ENCODE measurements at places on chromosomes 7 and 10.

GRCh38 chr7:131931370-131931769 lies 374.9 kb upstream of the PODXL start:
- DNase-seq: no peak

DNA sequence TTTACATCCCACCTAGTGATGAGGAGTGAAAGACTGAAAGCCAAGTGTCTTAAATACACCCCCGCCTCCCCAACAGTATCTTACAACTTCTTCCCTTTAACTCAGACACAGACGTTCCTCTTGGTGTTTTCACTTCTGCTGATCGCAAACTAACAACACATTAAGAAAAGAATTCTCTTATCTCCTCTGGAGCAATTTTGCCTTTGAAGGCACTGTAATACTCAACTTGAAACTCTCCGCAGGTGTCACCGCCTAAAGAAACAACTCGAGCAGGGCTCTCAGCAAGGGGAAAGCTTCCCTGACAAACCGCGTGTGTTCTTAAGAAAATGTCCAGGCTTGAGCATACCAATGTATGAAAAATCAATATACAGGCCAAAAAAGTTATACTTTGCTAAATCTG lies 452 bp downstream of the SEMA3C start:
- no peak for DNase-seq

GRCh38 chr7:110186334-110186733 lies 904.6 kb upstream of the LRRN3 start:
- DNase-seq: no peak

GRCh38 chr10:3639546-3639945 lies 145.5 kb downstream of the KLF6 start:
- no peak for DNase-seq

DNA sequence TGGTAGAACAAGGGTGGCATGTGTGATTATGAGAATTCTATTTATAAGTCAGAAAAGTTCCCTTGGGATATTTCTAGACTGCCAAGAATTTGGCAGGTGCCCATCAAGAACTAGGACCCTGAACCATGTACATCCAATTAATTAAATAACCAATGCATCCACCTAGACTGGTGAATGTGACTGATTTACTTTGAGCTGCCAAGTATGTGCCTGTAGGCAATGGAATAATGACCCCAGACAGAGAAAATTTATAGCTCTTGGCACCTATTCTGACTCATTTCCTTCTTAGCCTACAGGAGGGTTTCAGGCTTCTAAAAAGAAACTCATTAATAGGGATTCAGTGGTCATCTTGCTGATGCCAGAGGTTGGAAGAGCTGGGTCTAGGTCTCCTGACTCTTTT lies 54.9 kb downstream of the KCNH2 start:
- no peak for DNase-seq

DNA sequence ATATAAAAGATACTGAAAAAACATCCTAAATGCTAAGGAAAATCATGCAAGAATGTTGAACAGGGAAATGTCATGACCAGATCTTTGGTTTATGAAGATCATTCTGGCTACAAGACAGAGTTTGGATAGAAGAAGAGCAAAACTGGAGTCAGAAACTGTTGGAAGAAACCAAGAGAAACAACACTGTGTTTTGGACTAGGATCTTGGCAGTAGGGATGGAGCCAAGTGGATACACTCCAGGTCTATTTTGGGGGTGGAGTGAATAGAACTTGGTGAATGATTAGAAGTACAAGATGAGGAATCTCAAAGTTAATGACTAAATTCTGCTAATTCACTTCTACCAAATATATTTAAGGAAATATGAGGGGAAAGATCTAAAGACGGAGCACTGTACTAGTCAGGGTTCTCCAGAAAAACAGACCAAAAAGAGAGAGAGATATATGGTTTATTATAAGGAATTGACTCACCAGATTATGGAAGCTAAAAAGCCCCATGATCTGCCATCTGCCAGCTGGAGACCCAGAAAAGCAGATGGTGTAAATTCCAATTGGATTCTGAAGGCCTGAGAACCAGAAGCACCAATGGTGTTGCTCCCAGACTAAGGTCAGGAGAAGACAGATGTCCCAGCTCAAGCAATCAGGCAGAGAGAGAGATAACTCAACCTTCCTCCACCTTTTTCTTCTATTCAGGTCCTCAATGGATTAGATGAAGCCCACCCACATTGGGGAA lies 254.9 kb downstream of the TRIL start:
- DNase-seq: no peak

- no peak for DNase-seq
These were observed 169.2 kb upstream of the LYZL2 start for GRCh38 chr10:30798646-30799185.

GRCh38 chr7:44471436-44471835 lies 19.0 kb downstream of the NUDCD3 start:
- no peak for DNase-seq

- DNase-seq: no peak
These were observed 68.3 kb downstream of the PRKAG2 start for GRCh38 chr7:151808400-151809145.

DNA sequence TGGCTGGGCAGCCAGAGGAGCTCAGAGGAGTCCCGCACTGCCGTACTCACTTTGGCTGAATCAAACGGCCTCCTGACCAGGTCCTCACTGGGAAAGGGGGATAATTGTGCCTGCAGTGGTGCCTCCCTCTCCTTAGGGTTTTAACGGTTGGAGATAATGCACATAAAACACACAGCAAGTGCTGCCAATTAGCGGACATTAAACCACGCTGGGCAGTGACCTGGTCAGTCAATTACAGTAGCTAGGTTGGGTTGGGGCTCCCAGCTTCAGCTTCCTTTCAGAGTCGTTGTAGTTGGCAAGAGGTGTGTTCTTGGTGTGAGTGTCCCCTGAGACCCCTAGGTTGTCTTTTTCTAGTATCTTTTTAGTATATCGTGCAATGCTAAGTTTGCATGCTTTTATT lies 146.6 kb downstream of the C10orf105 start:
- DNase-seq: no peak

DNA sequence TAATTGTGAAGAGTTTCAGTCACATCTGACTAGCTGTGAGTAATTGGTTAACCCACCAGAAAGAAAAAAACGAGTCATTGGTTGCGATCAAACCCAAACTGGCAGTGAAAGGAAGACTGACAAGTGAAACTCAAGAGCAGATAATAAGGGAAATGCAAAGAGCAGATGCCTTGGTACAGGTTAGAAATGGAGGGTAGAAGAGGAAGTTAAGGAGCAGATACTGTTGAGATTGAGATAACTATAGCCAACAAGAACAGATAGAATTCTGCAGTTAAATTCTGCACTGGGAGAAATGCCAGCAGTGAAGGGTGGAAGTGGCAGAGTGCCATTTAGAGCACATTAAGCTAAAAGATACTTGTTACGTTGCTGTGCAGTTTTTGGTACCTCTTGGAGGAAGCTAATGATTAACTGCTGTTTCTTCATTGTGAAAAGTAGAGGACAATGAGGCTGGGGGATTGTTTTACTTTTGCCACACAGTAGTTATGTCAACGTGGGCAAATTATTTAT lies 65.8 kb downstream of the CDK13 start:
- no peak for DNase-seq

- DNase-seq: no peak
These were observed 16.9 kb downstream of the PCGF6 start for GRCh38 chr10:103333934-103334520.

DNA sequence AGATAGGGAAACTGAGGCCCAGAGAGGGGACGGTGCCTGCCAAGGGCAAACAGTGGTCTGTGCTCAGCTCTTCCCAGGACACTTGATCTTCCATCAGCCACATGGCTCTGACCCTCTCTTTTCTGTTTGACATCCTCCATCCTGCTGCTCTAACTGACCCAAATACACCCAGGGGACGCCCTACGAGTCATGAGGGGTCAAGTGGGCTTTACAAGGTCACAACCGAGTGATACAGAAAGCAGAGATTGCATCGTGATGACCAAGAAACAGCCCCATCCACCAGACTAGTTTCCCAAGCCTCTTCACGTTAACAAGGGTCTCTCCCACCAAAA lies 131.2 kb upstream of the UNC5B start:
- DNase-seq: no peak

DNA sequence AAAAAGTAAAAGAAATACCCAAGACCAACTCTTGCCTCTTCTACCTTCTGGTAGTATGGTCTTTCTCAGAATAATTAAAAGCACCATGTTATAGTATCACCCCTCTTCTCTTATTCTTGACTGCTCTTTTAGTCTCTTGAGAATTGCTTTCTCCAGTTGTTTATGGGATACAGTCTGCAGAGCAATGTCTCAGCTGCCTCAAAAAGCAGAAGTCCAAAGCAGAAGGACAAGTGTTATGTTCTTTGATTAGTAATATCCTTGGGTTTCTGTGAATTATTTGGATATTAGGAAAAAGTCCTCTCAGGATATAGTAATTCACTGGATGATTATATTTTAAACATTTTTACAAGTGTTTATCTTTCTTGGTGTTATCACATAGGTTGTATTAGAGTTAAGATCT lies 7.4 kb downstream of the TAS2R41 start:
- no peak for DNase-seq

- DNase-seq: no peak
These were observed 439.3 kb downstream of the RPS24 start for GRCh38 chr10:78473006-78473405.

DNA sequence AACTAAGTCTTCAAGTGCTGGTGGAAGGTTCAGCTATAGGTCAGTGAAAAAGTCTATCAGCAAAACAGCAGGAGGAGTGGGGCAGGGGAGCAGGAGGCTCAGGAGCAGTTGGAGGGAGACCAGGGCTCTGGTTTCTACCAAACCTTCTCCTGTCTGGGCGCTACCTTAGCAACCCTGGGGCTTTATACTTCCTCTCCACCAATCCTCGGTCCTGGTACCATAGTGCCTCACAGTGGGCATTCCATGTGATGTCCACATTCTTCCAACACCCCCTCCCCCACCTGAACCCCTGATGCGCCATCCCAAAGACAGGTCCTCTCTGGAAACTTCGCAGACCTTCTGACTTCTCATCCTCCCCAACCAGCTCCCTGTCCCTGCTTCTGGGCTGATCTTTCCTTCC lies 25.3 kb upstream of the ACSM6 start:
- no peak for DNase-seq

DNA sequence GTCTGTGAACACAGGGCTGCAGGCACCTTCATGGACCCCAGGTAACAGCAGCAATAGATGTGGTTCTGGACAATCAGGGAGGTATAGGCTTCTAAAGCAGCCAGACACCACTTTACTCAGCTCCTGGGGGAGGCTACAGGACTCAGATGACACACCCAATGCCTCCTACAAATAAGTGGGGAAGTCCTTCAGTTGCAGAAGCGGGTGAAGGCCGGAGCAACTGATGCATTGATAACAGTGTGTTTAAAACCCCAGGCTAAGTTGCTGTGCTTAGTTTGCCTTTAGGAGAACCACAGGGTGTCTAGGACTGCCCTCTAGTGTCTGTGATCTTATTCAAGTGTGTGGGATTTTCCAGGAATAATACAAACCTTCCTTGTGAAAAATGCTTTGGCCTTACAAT lies 5.9 kb upstream of the ITGA8 start:
- no peak for DNase-seq

GRCh38 chr7:76016191-76016947 lies 22.0 kb upstream of the TMEM120A start:
- DNase-seq: no peak

GRCh38 chr10:80491251-80492102 lies 37.4 kb downstream of the TSPAN14 start:
- no peak for DNase-seq

- DNase-seq: no peak
These were observed 26.6 kb downstream of the FAM3C start for GRCh38 chr7:121369462-121369861.

DNA sequence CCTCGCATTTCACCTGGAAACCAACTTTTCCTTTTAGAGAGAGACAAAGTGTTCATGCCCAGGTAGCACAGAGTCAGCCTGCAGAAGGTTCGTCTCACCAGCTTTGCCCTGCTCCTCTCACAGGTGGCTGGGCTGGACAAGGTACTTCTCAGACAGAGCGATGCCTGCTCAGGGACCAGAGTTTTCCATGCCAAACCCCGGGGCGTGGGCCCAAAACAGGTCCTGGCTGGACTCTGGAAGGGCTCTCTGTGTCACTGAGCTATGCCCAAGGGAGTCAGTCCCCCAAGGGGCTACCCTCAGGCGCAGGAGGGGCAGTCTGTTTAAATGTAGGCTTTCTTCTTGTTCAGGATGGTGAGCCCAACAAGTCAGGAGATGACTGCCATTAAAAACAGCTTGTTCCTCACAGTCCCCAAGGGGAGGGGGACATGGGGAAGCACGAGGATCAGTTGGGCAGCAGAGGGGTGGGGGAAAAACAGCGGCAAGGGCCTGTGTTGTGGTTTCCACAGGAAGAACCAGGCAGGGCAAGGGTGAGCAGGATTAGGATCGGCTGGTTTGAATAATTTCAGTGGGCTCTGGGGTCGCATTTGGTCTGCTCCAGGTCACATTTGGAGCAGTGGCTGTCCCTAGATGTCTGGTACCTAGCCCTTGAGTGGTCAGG lies 55.5 kb upstream of the FIGNL1 start:
- no peak for DNase-seq

- DNase-seq: no peak
These were observed 16.4 kb downstream of the HIP1 start for GRCh38 chr7:75722373-75722772.

- peak; percentile 28 for DNase-seq
These were observed 273.3 kb upstream of the LRGUK start for GRCh38 chr7:133853706-133854276.

GRCh38 chr10:132204078-132204780 lies 17.5 kb downstream of the DPYSL4 start:
- no peak for DNase-seq

- DNase-seq: no peak
These were observed 172.2 kb upstream of the FERD3L start for GRCh38 chr7:19317461-19317860.

- DNase-seq: no peak
These were observed 3.5 kb downstream of the ERLIN1 start for GRCh38 chr10:100182281-100182680.

- no peak for DNase-seq
These were observed 194.6 kb upstream of the TBX20 start for GRCh38 chr7:35448486-35448885.
